ENCODE measurements at places on chromosomes 11 and 22. TPM values are rescaled to one million over a fixed set of nuclear protein-coding genes. Genes with fewer than 3 reads are reported as not detected.

Gene HEPN1
- total RNA-seq: not detected

Gene KDELR3
- total RNA-seq: 107 TPM

Gene LRRN4CL
- 8.5 TPM for total RNA-seq

Gene SCGB1A1
- not detected for total RNA-seq

Gene POU2AF1
- total RNA-seq: not detected

Gene ANO9
- total RNA-seq: not detected

Gene CCDC134
- total RNA-seq: 3.8 TPM

Gene OR5A2
- not detected for total RNA-seq

Gene APOL4
- 4.3 TPM for total RNA-seq

Gene OR5L1
- not detected for total RNA-seq

Gene IL18
- total RNA-seq: 0.37 TPM

Gene OR2AT4
- not detected for total RNA-seq

Gene DBX1
- not detected for total RNA-seq

Gene TKFC
- total RNA-seq: 29.1 TPM

Gene ASCL3
- not detected for total RNA-seq

Gene C11orf21
- total RNA-seq: not detected

Gene CARD18
- not detected for total RNA-seq

Gene MMP13
- total RNA-seq: not detected

Gene PKNOX2
- 6.6 TPM for total RNA-seq

Gene GAL3ST1
- 0.56 TPM for total RNA-seq

Gene PTH
- not detected for total RNA-seq

Gene ANGPTL5
- total RNA-seq: 0.69 TPM

Gene OSBP
- 35.4 TPM for total RNA-seq

Gene CHKA
- total RNA-seq: 8.3 TPM

Gene GRAMD1B
- total RNA-seq: 0.15 TPM

Gene TRIM49
- not detected for total RNA-seq

Gene PRPF19
- 66.8 TPM for total RNA-seq

Gene INPP5J
- not detected for total RNA-seq

Gene UCP2
- 0.50 TPM for total RNA-seq

Gene RFPL1
- not detected for total RNA-seq

Gene PLEKHB1
- total RNA-seq: 5.6 TPM

Gene NCAM1
- 0.06 TPM for total RNA-seq

Gene KCNQ1
- 0.10 TPM for total RNA-seq

Gene TYR
- not detected for total RNA-seq

Gene CDC42EP1
- 67.3 TPM for total RNA-seq

Gene KCNQ1OT1
- 1.1 TPM for total RNA-seq

Gene PCF11
- 26.9 TPM for total RNA-seq

Gene BDNF
- total RNA-seq: 0.64 TPM

Gene OR52N4
- total RNA-seq: not detected

Gene PRR33
- not detected for total RNA-seq

Gene FHIP1B
- 25.7 TPM for total RNA-seq

Gene SWAP70
- total RNA-seq: 16.3 TPM

Gene ARHGAP42
- 5.9 TPM for total RNA-seq

Gene LDHAL6A
- not detected for total RNA-seq

Gene VSIG10L2
- not detected for total RNA-seq

Gene PPP2R5B
- total RNA-seq: 14.1 TPM

Gene ARHGAP20
- total RNA-seq: 1.9 TPM

Gene MRGPRD
- not detected for total RNA-seq

Gene ARHGEF17
- 25.6 TPM for total RNA-seq

Gene PGA4
- not detected for total RNA-seq

Gene NAT10
- 28.5 TPM for total RNA-seq

Gene WNT7B
- total RNA-seq: 0.29 TPM

Gene NPAS4
- not detected for total RNA-seq
